Ascending aorta (tissue), 2 donors: ENCODE measurements at places on chromosomes 2 and 18. TPM values are rescaled to one million over a fixed set of nuclear protein-coding genes. Genes with fewer than 3 reads are reported as not detected.

SCN9A gene
- 5.5 TPM for total RNA-seq

SLC19A3 gene
- total RNA-seq, result 16.5 TPM

SERPINB3 gene
- 0.21 TPM for total RNA-seq

DNA sequence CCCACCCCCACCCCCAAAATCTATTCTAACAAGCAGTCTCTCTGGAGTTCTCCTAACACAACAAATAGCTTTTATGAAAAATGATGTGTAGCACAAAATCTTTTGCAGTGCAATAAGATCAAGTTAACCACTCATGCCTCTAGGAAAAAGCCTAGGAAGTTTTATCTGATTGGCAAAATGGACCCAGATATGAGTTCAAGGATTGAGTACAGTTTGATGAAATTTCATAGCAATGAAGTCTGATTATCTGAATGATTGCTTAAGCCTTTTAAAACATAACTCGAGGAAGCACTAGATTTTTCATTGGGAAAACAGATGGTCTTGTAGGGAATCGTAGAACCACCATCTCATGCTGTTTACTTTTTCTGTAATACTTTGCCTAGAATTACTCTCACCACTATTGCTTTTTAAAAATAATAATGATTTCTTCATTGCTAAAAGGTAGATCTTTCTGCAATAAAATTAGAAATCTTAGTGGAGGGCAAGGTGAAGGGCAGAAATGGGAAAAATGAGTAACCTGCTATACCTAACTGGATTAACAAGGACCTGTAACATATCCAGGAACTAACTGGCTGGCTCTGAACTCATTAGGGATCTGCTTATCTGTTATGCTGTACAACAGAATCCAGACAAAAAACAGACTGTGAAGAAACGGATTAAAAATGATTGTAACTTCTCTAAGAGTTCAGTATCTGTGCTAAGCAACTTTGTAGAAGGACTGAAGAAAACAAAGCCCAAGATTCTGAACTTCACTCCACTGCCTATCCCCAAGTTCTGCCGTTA, 73.7 kb upstream of the ETAA1 start:
- no peak for DNase-seq

DNA sequence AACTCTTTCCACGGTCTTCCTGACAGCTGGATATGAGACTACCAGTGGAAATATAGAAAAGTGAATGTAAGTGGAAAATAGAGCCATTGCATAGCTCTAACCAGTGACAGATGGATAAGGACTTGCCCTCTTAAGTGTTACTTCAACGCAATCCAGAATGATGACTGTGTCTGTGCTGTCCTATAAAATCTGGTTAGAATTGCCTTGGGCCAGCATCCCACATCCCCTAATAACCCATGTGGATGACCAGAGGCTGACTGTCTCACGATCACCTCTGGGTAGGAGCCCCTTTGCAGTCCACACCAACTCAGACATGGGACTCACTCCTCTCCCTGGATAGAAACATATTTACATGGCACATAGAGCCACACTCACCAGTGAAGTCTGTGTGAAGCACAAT, 186.6 kb downstream of the C1D start:
- DNase-seq, result no peak

GRCh38 chr2:55459279-55459678, 39.6 kb upstream of the CCDC88A start:
- no peak for DNase-seq

GRCh38 chr18:40041951-40042350, 1913.1 kb upstream of the PIK3C3 start:
- no peak for DNase-seq

- DNase-seq, result no peak
Observed at GRCh38 chr18:13653746-13654433, 72.5 kb downstream of the FAM210A start.

GRCh38 chr2:147945660-147946059, 74.9 kb downstream of the ORC4 start:
- DNase-seq, result no peak

MCFD2 gene
- total RNA-seq, result 171 TPM

- DNase-seq, result no peak
Observed at GRCh38 chr2:170361090-170361936, 183.4 kb downstream of the MYO3B start.

KCNJ3 gene
- total RNA-seq, result 1.5 TPM

GTF3C2 gene
- 76.2 TPM for total RNA-seq

GRCh38 chr2:222774941-222775340, 85.9 kb upstream of the ACSL3 start:
- DNase-seq, result no peak

RAB27B gene
- total RNA-seq, result 0.11 TPM

DNMT3A gene
- 33.6 TPM for total RNA-seq

TTC32 gene
- total RNA-seq, result not detected

DNA sequence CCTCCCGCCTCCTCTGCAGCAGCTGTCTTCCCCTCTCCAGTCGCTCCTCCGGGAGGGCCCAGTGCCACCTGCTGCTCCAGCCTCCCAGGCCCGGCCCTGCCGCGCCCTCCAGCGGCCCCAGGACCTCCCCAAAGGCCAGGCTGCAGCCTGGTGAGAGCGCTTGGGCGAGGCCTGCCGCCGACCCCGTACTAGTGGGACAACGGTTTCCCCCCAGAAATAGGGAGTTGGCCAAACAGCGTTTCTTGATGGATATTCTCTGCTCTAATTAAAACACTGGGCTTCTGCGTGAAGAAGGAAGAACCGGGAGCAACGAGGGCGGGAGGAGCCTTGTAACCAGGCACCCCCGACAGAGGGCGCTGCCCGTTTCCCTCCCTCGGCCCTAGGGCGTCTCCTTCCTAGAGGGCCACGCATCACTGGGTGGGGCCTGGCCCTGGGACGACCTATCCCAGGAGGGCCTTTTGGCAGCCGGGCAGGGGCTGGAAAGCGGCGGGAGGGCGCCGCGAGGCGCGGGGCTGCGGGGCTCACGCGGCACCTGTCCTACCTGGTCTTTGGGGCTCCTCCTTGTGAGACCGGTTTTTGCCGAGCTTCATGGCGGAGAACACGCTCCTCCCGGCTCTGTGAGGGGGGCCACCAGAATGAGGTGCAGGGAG, 25.4 kb upstream of the OTOF start:
- DNase-seq, result peak; percentile 70

DNA sequence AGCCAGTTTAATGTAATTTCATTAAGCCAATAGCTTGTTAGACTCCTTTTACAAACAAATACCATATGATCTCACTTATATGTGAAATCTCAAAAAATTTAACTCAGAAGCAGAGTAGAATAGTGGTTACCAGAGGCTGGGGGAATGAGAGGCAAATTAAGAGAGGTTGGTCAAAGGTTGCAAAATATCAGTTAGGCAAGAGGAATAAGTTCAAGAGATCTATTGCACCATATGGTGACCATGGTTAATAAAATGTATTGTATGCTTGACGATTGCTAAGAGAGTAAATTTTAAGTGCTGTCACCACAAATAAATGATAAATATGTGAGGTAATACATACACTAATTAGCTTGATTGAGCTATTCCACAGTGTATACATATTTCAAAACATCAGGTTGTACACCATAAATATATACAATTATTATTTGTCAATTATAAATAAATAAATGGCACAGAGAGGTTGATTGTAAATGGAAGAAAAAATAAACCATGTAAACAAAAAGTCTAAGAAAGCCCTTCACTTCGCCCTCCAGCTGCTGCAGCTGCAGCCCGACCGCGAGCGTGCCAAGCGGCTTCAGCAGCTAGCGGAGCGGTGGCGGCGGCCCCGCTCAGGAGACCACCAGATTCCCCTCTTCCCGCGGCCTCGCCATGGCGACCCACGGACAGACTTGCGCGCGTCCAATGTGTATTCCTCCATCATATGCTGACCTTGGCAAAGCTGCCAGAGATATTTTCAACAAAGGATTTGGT, 23.0 kb upstream of the ACTR2 start:
- DNase-seq, result no peak

- no peak for DNase-seq
Observed at GRCh38 chr2:7044253-7045250, 127.3 kb downstream of the RNF144A start.

AQP12B gene
- not detected for total RNA-seq

GRCh38 chr2:132496555-132496954, 80.0 kb downstream of the GPR39 start:
- no peak for DNase-seq

- peak; percentile 73 for DNase-seq
Observed at GRCh38 chr18:79790996-79791972, 6.5 kb upstream of the KCNG2 start.

- no peak for DNase-seq
Observed at GRCh38 chr2:113679457-113679856, 52.4 kb downstream of the RABL2A start.

DNA sequence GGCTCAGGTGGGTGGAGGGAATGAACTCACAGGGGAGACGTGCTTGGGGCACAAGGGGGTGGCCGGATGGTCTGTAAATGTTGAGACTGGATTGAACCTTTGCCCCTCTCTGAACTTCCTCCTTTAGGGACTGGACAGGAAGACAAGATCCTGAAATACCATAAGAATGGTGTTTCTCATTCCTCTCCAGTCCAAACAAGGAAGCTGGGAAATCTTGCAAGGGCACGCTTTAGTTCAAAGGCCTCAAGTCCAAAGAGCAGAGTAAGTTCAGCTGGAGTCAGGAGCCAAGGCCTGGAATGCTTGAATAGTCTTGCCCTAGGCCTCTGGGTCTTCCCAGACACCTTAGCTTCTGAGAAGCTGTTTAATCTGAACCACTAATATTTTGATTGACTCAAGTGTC, 52.4 kb upstream of the SIX3 start:
- DNase-seq, result no peak

DNA sequence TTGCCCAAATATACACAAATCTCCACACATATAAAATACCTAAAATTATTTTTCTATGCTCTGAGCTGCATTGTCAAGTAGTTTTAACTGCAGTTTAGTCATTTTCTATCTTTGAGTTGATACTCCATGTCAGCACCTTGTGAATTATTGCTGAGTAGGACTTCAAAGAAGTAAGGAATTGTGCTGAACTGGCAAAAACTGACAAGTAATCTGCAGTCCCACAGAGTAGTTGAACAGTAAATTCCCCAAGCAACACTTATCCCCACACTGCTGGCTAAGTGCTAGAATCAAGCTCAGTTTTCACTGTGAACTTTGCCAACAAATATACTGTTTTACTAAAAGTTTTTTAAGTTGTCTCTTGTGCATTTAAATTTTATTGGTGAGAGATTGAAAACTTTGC, 141.8 kb upstream of the ST6GAL2 start:
- no peak for DNase-seq

KCNK3 gene
- 7.2 TPM for total RNA-seq

DNA sequence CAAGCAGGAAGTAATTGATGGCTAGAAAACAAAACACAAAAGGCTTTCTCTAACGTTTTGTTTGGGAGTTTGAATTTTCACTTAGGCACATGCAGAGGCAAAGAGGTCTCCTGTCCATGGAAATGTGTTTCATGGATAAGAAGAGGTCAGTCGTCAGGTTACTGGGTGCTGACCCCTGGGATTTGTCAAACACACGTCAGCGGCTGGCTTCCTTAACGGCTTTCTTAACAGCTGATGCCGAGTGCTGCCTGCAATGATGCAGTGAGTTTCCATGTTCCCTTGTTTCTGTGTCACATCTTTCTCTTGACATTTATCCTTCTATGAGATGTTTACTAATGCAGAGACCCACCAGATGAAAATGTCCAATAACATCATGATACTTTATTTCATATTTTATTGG, 31.7 kb downstream of the GPR39 start:
- DNase-seq, result no peak

ABCG5 gene
- 4.0 TPM for total RNA-seq

DNA sequence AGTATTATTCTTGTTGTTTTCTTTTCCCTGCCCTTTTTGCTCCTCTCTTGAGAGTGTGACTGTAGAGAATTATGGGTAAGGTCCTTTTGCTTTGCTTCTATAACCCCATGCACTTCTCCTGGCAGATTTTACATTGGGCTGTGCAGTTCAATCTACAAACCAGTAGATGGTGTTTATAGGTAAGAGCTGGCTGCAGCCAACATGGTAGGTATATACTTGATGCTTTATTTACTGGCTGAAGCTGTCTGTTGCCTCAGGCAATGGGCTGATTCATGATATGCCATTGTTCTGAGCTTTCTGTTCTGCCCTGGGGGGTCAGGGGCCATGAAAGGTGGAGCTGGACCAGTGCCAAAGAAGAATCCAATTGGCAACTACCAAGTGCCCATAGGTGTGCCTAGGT, 48.3 kb upstream of the MYL1 start:
- no peak for DNase-seq

DNA sequence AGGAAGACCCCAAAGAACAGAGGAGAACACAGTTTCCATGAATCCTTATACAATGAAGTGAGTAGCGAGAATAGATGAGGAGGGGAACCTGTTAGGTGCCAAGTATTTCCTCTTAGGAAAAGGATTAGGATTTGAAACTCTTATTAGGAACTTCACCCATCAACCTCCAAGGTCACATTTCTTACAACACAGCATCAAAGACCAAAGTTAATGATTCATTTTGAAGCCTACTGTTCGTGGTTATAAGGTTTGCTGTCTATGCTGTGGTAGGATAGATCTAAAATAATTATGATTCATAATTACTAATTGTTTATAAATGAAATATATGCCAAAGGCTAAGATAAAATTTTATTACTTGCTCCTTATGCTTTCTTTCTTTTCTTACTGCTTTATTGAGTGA, 6.1 kb downstream of the CFAP221 start:
- no peak for DNase-seq

DNA sequence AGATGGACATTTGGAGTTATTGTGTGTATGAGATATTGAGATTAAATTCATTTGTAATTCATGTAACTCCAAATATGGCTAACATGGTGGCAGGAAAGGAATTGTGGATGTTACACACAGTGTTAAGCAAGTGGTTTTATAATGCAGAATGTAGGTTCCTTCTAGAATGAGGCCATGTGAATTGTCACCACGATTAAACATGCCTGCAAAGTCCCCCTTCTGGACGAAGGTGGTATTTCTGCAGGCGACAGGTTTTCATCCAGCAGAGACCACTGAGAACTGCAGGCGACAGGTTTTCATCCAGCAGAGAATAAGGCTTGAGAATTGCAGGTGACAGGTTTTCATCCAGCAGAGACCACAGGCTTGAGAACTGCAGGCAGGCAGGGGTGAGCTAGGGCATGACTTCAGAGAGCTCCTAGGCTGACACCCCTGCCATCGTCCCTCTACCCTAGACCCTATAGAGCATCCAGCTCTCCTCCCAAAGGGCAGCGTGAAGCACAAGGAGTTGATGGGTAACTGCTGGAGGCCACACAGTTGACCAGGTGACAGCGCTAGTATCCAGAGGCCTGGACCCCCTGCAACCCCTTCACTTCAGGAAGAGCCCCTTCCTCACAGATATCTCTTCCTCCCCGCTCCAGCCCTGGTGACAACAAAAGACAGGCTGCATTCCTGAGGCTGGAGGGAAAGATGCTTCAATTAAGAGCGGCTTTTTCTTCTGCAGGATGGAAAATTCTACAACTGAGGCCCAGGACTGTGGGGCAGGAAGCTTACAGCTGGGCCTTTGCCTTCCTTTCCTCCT, 175.8 kb downstream of the LOXHD1 start:
- DNase-seq, result no peak
